ENCODE measurements at places on chromosomes 16 and 17.

GRCh38 chr16:31507929-31508705 lies at the start of gene RUSF1:
TSS of gene RUSF1 (minus strand) at chr16:31508391. CDS start at chr16:31508373, 18 bp downstream.
- DNase-seq = peak; percentile 57

DNA sequence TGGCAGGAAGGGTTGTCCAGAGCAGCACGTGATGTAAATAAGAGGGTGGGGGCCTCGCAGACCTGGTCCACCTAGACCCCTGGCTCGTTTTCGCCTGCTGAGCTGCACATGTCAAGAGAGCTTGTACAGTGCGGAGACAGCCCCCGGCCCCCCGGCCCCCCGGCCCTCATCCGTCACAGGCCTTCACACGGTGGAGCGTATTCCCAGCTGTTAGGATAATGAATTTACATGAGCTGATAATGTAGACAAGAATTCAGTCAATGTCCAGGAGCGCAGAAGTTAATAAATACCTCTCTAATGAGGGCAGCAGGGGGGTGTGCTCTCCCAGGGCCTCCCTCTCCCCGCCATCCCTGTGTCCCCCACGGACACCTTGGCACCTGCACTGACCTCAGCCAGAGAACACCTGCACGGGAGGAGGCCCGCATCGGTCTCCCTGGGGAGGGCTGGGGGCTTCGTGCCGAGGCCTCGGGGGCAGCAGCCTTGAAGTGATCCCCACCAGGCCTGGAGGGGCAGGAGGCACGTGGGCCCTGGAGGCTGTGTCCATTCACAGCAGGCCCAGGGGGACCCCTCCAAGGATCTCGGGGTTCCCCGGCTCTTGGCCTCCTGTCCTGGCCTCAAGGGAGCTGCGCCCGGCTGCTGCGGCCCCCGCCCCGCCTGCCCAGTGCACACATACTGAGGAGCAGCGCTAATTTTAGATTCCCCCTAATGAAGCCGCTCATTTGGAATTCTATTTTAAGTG lies 14.6 kb downstream of the GSE1 start:
- DNase-seq = no peak

DNA sequence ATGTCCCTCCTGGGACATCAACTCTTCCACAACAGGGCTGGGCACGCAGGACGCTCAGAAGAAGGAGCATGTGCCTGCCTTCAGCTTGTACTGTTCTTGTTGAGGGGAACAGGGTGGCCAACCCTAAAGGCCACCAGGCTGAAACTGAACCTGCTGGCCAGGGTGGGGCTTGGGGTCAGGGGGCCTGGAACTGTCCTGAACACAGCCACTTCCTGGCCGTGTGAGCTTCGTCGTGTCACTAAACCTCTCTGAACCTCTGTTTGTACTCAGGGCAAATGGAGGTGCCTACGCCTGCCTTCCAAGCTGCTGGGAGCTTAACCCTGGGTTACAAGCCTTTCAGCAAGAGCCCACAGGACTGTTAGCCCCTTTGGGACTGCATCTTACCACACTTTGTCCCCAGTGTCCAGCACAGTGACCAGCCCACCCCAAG lies 6.7 kb downstream of the ARHGAP27 start:
- no peak for DNase-seq

DNA sequence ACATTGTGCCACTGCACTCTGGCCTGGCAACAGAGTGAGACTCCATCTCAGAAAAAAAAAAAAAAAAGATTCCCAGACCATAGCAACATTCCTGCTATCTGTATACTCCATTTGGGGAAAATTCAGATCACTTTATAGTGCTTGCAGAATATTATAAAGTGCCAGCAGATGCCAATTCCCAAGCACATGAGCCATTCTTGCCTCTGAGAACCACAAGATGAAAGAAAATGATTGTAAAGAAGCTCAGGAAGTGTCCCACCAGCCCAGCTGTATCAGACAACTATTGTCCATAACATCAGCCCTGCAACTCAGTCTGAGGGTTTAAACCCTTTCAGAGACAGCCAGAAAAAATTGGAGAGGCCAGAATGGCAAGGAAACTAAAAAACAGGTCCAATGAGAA lies 69.0 kb downstream of the HS3ST2 start:
- DNase-seq = no peak

GRCh38 chr16:7027401-7027800 lies 305.2 kb upstream of the RBFOX1 start:
- DNase-seq = no peak

DNA sequence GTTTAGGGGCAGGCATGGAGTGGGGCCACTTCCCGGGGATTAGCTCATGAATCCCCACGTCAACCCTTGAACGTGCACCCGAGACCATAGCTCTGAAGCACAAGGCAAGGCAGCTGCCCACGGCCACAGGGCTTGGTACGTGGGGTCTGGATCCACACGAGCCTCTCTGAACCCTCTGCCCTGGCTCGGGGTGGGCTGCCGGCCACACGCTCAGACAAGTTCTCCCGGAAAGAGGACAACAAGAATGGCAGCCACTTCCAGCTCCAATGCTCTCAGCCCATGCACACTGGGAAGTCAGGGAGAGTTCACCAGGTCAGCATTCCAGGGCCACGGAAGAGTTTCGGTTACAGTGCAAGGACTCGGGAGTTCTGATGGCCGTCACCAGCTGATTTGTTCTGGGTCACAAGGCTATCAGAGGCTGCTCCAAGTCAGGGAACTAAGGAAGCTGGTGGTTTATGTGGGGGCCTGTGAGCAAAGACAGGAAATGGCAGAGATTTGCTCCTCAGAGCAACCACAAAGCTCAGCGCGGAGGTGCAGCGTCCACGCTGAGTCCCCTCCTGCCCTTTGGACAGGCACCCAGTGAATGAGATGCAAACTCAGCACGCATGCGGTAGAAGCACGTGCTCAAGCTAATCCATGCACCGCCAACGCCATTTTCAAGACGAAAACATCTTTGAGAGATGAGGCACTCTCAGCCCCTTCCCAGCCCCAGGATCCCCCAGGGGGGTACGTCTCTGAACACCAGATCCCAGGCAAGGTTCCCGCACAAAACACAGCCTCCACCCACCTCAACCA lies 356.4 kb downstream of the FOXL1 start:
- DNase-seq = no peak

DNA sequence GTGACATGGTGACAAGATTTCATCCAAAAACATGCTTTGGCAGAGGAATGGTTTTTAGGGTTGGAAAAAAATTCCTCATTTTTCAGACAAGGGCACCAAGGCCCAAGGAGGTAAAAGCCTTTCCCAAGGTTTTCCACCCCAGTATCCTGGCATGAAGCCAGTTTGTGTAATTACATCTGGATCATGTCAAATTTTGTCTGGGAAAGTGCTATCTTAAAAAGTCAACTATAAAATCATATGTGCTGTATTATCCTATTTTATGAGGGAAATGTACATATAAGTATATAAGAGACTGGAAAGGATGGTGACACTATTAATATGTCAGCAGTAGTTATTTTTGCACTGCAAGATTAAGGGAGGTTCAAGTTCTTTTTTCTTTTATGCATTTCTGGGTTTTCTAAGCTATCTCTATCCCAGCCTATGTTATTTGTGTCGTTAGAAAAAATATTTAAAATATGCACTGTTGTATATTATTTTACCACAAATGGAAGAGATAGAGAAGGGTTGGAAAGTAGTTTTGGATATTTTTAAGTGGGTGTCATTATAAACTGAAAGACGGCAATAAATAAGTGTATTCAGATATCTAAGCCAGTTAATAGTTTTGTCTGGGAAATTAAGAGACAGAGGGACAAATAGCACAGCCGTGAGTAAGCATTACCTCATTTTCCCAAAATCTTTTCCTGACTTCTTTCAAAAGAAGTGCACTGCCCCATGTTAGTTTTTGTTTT lies 13.5 kb upstream of the FBXO47 start:
- DNase-seq = no peak

DNA sequence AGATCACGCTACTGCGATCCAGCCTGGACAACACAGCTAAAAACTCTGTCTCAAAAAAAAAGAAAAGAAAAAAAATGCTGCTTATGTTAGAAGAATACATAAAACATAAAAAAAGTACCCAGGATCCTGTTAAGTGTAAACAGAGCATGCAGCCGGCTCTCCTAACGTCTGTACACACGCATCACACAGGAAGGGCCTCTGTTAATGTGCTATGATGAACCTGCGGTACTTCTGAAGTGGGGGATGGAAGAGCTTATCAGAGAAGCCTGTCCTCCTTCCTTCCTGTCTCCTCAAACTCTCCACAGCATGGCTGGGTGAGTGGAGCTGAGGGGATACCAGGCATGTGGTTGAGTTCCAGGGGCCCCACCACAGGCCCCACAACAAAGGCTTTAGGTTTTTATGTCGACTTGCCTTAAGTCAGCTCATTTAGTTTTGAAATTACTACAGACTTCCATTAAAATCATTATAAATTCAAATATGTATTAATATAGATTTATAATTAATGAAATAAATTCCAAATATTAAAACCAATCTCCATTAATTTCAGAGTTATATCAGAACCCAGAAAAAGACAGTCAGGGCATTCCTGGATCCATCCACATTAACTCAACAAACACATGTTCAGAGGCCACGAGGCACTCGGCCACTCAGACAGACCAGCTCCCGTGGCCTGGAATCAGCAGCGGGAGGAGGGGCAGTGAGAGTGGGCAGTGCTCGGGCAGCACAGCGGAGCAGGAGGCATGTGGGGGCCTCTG lies 11.7 kb downstream of the CCDC57 start:
- no peak for DNase-seq

DNA sequence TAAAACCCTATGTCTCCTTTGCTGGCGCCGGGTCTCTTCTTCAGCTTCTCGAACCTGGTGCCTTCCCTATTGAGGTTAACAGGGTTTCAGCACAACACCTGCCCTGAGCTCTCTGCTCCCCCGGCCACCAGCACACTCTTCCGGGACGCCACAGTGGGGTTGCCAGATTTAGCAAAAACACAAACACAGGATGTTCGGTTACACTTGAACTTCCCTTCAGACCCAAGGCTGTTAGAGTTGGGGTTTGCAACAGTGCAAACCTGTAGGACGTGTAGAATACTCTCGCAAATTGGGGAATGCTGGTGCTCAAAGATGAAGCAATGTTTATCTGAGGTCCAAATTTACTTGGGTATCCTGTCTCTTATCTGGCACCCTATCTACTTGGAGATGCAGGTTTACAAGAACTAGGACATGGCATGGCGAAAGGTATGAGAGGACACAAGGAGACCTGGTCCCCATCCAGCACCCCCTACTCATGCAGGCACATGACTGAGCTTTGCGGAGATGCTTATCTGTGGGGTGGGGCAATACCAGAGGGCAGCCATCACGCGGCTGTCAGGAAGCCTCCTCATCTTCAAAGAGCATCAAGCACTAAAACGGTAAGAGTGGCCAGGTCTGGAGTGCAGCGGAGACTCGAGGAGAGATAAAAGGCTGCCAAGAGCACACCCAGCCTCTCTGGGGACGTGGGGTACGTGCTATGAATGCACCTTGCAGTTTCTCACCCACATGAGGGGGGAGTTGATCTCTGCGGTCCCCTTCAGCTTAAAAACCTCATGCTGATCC lies 52.8 kb downstream of the SDK2 start:
- DNase-seq = peak; percentile 23

DNA sequence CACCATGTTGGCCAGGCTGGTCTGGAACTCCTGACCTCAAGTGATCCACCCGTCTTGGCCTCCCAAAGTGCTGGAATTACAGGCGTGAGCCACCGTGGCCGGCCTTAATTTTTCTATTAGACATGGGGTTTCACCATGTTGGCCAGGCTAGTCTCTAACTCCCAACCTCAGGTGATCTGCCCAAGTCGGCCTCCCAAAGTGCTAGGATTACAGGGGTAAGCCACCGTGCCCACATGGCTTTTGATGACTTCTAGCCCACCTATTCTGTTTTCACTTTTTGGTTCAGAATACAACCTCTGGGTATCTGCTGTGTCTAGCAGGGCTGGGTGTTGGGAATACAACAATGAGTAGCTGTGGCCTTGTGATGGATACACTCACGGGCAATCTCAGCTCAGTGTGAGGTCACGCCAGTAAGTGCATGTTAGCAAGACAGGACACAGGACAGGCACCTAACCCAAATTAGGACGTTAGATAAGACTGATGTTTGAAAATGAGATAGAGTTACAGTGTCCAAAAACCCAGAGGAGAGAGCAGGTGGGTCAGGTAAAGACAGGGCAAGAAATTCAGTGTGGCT lies 14.1 kb upstream of the YWHAE start:
- DNase-seq = no peak

DNA sequence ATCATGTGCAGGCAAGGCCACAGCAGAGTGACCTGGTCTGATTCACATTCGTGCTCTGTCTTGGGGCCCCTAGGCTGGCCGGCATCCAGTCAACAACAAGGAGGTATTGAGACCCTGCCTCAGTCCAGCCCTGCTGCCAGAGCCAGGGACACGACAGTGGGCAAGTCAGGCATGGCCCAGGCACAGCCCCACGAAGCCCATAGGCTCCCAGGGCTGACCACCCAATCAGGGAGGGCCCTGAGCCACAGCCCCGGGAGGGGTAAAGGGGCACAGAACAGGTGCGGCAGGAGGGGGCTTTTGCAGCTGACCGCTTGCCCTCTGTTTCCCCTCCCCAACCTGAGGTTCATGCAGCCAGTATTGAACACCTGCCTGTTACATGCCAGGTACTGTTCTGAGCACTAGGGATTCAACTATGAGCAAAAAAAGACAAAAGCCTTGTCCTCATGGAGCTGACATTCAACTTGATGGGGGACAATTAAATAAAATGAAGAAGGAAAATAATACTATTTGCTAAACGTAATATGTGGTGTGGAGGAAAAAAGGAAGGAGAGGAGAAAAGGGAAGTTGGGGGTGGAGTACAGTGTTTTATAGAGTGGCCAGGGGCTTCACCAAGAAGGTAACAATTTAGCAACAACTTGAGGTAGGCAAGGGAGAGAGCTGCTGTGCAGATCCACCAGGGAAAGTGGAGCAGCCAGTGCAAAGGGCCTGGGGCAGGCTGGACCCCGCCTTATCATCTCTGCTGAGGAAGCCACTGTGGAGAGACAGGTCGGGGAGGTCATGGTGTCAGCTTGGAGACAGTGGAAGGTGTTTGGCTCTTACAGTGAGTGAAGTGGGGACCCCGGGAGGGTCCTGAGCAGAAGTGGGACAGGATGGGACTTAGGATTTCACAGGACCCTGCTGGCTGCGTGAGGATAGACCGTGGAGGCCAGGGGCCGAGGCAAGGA lies 6.1 kb downstream of the DRC3 start:
- no peak for DNase-seq

DNA sequence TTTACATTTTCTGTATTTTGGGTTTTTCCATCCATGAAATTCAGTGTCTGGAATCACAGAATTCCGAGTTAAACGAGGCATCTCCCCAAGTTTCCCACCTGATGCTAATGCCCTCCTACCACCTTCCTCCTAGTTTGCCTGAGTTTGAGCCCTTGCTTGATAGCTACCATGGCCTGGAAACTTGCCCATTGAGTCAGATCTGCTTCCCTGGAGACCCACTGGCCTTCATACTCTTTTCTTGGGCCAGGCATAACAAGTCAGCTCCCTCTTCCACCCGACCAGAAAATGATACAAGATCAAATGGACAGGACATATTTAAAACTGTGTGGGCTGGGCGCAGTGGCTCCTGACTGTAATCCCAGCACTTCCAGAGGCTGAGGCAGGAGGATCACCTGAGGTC lies 10.2 kb downstream of the SETD1A start:
- no peak for DNase-seq

Data from stimulated activated CD8-positive, alpha-beta memory T cell treated with anti-CD3 and anti-CD28 coated beads, Interleukin-7, amount 100 ng/mL, for 1 hour (primary cell).